Stimulated activated CD4-positive, alpha-beta T cell treated with anti-CD3 and anti-CD28 coated beads, Interleukin-12 subunit alpha, Interleukin-12 subunit beta, amount 100 ng/mL, for 4 hours (primary cell): ENCODE measurements at places on chromosomes 12 and 14.
A peak's percentile ranks its signal among the peaks of the same experiment; 100 is the strongest.

DNA sequence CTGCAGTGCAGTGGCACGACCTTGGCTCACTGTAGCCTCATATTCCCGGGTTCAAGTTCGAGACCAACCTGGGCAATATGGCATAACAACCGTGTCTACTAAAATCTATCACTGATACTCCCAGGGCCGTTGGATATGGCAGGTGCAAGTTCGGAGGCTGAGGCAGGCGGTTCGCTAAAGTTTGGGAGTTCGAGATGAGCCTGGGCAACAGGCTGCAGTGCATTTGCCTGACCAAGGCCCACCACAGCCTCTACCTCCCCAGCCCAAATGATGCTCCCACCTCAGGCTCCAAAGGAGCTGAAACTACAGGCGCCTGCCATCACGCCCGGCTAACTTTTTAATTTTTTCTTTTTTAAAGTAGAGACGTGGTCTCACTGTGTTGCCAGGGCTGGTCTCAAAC is 177.1 kb upstream of the ALG10B start:
- DNase-seq = no peak

- DNase-seq = no peak
Observed at GRCh38 chr14:78131201-78131600, 39.0 kb upstream of the NRXN3 start.

DNA sequence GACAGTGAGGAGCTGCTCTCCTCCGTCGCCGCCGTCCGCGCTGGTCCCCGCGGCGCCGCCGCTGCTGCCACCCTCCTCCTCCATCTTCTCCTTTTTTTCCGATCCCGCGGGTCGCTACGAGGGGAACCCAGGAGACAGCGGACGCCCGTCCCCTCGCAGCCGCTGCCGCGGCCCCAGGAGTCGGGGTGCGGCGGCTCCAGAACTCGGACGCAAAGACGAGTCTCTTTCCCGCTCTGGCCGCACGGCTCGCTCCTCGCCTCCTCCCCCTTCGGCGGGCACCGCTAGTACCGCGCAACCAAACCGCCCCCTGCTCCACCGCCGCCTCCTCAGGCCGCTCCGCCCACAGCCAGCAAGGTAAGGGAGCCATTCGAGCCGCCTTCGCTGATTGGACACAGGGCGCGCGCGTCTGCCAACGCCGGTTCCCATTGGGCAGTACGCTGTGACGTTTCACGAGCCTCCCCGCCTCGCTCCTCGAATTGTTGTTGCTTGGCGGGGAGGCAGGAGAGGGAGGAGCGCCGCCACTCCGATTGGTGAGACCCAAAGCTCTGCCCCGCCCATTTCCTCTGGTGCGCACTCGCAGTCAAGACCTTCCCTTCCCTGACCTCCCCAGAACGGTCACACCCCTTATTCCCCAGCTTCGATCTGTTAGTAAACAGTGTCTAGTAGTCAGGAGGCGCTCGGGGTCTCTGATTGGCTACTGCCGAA is at the start of gene RPS6KA5:
TSS of gene RPS6KA5 (minus strand) at position 291 of the 705 bp plus-strand sequence. CDS start at position 84, 207 bp downstream.
- peak; percentile 99 for DNase-seq

DNA sequence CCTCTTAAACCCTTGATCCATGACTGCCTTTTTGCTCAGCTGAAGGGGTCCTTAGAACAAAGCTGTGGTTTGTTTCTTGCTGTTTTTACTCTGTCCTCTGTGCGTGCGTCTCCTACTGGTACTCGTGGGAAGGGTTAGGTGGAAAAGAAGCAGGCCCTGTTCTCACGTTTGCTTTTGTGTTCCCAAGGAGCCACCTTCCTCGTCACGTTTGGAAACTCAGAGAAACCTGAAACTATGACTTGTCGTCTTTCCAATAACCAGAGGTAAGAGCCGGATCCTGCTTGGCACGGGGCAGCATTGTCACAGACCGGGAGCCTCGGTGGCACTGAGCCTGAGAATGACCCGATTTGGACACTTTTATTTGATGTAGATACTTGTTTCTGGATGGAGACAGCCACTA is 13.1 kb downstream of the ZFYVE21 start:
- DNase-seq = no peak

DNA sequence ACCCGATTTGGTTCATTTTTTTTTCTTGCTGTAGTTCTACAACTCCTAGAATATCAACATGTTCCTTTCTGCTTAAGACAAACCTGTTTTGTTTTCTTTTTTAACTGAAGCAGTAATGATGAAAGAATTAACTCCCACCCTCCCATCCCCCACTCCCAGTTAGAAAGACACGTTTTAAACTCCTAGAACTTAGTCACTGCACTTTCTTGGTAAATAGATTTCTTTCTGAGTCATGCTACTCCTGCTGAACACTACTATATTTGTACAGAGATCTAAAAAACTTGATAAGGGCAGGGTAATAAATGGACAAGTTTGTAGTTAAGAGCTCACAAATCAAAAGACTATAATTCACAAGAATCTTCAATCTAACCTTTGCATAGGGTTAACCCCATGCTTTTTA is 118.9 kb upstream of the PTPRB start:
- no peak for DNase-seq

GRCh38 chr12:93805736-93806141 is 128.6 kb downstream of the CRADD start:
- no peak for DNase-seq

- DNase-seq = no peak
Observed at GRCh38 chr14:26917086-26917485, 319.3 kb upstream of the NOVA1 start.

DNA sequence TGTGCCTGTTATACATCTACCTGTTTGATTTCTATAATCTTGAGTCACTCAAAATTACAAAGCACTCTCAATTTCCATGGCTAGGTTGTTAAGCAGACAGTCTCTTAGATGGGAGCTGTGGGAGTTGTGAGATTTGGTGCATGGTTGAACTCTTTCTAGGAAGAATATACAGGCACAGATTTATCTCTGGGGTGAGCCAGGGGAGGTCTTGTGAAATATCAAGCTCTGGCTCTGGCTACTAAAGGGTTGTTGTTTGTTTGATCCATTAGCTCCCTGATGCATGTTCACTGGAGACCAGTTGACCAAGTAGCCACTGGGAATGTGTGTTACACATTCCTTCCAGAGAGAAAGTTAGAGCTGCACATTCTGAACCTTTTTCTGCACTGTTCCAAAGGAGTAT is 117.2 kb upstream of the HMGA2 start:
- DNase-seq = no peak

GRCh38 chr12:109387425-109388166 is 39.9 kb downstream of the MYO1H start:
- DNase-seq = no peak

- no peak for DNase-seq
Observed at GRCh38 chr14:25516838-25517237, 466.9 kb upstream of the STXBP6 start.

- DNase-seq = no peak
Observed at GRCh38 chr12:13570005-13570694, 373.6 kb downstream of the EMP1 start.

GRCh38 chr14:101506926-101507835 is 54.1 kb upstream of the DIO3 start:
- no peak for DNase-seq

GRCh38 chr12:12219664-12220063 is 47.2 kb downstream of the LRP6 start:
- no peak for DNase-seq

DNA sequence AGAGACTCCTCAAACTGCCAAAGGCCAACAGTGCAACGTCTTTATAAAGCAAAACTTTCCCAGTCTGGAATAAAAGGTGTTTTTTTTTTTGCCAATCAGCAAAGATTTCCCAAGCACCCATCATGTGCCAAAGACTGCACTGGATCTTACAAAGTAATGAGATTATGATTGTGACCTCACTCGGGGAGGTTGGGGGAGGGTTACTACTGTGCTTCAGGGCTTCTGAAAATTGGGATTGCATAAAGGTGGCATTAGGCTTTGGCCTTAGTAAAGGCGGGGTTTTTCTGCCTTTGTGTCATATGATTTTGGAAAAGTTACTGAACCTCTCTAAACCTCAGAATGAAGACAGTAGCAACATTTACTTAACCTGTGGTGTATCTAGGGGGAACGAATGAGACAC is 233.8 kb downstream of the DACT1 start:
- DNase-seq = no peak

DNA sequence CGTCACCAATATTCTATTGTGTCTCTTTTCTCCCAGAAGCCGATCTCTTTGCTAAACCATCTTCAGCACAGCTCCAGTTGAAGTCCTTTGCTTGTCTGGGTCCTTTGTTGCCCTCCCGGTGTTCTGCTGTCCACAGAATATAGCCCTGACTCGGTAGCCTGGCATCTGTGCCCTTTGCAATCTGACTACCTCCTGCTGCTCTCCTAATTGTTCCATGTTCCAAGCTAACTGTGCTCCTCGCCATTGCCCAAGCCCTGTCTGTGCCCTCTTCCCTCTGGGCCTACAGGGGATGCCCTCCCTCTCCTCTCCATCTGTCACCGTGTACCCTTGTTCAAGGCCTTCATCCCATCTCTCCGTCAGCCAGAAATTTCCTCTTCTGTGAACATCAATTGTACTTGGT is 306.3 kb downstream of the APAF1 start:
- no peak for DNase-seq

DNA sequence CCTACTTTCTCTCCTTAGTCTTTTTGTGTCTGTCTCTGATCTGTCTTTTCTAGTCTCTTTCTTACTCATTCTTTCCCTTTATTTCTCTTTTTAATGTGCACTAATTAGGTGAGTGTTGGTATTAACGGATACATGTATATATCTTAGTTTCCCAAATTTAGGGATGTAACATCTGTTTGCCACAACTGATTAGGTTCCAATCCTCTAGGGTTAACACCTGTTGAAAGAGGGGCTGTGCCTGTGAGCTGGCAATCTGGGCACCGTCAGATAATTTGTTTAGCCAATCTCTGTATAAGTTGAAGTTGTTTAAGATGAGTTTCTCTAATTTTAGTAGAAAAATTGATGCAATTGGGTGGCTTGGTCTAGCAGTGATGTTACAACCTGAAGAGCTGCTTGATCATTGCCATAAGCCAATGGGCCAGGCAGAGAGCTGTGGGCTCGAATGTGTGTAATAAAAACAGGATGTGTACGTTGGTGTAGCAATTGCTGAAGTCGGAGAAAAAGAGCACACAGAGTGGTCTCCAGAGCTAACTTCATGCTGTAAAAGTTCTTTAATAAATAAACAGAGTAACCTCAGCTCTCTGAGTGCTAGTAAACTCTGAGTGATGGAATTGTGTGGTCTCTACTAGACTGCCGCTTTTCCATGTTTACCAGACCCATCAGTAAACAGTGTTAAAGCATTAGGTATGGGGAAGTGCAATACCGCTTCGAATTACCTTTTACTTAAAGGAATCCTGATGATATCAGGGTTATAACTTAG is 18.3 kb upstream of the LYZ start:
- DNase-seq = no peak

DNA sequence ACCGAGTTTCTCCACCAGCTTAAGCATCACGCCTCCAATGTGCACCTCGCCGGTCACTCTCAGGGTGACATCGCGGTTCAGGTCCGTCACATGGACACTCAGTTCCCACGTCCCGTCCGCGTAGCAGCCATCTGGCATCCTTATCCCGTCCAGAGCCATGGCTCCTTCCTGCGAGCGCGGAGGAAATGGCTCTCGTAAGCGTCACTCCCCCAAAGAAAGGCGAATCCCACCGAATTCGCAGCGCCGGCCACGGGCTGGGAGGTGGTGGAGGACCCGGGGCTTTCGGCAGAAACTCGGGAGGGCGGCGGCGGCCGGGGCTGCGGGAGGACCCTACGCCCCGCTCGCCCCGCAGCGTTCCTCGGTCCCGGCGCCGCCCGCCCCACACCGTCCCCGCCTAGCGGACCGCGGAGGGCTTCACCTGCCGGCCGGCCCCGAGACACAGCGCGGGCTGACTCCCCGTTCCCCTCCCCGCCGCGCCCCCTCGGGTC is 396 bp downstream of the FERMT2 start:
- DNase-seq = peak; percentile 3

DNA sequence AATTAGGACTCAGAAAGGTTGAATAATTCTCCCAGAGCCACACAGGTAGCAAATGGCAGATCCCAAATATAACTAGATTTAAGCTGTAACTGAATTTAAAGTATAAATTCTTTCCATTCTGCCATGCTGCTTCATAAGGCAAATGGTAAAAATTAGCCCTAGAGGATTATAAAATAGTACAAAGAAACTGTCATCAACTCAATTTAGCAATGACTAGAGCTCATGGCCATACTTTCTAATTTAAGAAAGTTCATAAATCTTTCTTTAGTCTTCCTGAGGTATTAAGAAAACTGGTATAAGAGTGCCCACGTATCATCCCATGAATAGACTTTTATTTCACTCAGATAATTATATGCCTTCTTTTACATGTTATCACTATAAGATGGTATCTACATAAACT is 34.8 kb downstream of the MED13L start:
- DNase-seq = no peak

GRCh38 chr12:43158126-43158525 is 393.9 kb downstream of the ADAMTS20 start:
- DNase-seq = no peak

- DNase-seq = no peak
Observed at GRCh38 chr12:19689801-19690472, 250.6 kb downstream of the AEBP2 start.

DNA sequence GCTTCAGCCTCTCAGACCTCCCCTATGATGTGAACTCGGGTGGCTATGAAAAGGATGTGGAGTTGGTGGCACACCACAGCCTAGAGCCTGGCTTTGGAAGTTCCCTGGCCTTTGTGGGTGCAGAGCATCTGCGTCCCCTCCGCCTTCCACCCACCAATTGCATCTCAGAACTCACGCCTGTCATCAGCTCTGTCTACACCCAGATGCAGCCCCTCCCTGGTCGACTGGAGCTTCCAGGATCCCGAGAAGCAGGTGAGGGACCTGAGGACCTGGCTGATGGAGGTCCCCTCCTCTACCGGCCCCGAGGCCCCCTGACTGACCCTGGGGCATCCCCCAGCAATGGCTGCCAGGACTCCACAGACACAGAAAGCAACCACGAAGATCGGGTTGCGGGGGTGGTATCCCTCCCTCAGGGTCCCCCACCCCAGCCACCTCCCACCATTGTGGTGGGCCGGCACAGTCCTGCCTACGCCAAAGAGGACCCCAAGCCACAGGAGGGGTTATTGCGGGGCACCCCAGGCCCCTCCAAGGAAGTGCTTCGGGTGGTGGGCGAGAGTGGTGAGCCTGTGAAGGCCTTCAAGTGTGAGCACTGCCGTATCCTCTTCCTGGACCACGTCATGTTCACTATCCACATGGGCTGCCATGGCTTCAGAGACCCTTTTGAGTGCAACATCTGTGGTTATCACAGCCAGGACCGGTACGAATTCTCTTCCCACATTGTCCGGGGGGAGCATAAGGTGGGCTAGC is 7.0 kb upstream of the RPS26 start:
- DNase-seq = no peak

GRCh38 chr12:123948796-123949769 is 23.5 kb downstream of the CCDC92 start:
- DNase-seq = no peak

- peak; percentile 66 for DNase-seq
Observed at GRCh38 chr12:123237646-123238329, 4.6 kb downstream of the MTRFR start.
